ENCODE measurements at places on chromosomes 1 and 21.
A peak's percentile ranks its signal among the peaks of the same experiment; 100 is the strongest.

- no peak for DNase-seq
These were observed 375.7 kb downstream of the NPHP4 start for GRCh38 chr1:5616366-5617178.

GRCh38 chr1:184403961-184404726 is 17.3 kb downstream of the C1orf21 start:
- DNase-seq: no peak

GRCh38 chr1:48194801-48195200 is 27.7 kb upstream of the SLC5A9 start:
- no peak for DNase-seq

DNA sequence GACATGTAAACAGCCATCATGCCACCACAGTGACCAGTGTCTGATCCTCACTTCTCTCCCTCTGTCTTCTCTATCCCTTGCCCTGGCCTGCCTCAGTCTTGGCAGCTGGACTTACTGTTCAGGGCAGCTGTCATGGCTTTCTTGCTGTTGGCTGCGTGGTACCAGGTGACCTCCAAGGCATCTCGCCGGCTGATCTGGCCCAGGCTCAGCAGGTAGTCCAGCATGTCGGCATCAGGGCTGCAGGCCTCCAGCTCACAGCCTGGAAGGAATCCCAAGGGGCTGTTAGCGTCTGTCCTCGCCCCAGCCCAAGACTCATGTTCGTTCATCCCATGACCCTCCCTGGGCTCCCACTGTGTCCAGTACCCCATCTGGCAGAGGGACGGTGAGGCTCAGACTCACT is 3.6 kb downstream of the FAM151A start:
- no peak for DNase-seq

GRCh38 chr1:236123563-236123962 is 18.8 kb upstream of the GPR137B start:
- no peak for DNase-seq

- peak; percentile 79 for DNase-seq
These were observed 453.6 kb downstream of the LTN1 start for GRCh38 chr21:28538987-28539622.

DNA sequence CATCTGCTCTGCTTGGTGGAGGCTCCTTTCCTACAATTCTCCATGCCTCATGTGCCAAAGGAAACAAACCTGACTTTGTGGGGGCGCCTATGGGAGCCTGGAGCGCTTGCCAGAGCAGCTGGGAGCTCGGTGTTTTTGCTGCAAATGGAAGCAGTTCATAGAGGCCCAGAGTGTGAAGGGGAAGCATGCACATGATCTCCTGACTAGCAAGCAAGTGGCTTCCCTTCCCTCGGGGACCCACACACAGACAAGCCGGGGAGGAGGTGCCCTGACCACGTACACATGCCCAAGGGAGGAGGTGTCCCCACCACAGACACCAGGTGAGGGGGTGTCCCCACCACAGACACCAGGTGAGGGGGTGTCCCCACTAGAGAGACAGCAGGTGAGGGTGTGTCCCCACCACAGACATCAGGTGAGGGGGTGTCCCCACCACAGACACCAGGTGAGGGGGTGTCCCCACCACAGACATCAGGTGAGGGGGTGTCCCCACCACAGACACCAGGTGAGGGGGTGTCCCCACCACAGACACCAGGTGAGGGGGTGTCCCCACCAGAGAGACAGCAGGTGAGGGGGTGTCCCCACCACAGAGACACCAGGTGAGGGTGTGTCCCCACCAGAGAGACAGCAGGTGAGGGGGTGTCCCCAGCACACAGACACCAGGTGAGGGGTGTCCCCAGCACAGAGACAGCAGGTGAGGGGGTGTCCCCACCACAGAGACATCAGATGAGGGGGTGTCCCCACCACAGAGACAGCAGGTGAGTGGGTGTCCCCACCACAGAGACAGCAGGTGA is 106.8 kb downstream of the CRYAA start:
- no peak for DNase-seq

DNA sequence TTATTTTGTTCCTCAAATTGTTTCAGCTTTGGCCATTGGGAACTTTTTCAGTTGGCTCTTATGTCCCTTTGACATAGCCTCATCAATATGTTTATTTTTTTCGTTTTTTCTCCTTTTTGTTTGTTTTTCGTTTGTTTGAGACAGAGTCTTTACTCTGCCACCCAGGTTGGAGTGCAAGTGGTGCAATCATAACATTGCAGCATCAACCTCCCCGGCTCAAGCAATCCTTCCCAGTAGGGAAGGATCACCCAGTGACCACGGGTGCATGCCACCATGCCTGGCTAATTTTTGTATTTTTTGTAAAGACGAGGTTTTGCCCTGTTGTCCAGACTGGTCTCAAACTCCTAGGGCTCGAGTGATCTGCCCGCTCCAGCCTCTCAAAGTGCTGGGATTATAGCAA is 8.1 kb downstream of the POLR3GL start:
- no peak for DNase-seq

DNA sequence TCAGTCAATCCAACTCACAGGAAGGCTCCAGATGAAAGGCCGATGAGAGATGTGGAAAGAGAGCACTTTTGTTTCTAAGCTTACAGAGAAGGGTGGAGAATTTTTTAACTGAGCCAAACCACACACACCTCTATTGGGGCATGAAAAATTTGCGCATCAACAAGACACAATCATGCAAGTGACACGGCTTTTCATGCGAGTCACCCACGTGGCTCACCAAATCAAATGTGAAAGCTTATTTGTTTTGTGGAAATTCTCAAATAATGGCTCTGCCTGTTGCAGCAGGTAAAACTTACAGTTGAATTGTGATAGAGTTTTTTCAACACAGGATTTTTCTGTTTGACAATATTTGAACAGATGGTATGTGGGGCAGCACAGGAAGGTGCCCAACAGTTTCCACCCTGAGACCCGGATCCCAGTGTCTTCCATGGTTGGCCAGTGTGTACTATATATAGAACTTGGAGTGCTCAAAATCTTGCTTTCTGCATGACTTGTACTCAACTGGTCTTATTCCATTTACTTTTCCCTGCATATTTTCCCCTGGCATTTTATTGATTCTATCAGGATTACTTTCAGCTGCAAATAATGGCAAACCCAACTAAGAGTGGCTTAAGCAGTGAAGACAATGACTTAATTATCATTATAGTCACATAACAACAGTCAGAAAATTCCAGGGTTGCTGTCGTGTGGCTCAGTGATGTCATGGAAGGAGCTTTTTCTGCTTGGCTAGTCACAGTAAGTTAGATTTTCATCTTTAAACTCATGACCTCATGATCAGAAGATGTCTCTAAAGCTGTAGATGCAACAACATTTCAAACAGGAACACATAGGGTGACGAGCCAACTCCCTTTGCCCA is 90.6 kb upstream of the SIM2 start:
- DNase-seq: no peak

DNA sequence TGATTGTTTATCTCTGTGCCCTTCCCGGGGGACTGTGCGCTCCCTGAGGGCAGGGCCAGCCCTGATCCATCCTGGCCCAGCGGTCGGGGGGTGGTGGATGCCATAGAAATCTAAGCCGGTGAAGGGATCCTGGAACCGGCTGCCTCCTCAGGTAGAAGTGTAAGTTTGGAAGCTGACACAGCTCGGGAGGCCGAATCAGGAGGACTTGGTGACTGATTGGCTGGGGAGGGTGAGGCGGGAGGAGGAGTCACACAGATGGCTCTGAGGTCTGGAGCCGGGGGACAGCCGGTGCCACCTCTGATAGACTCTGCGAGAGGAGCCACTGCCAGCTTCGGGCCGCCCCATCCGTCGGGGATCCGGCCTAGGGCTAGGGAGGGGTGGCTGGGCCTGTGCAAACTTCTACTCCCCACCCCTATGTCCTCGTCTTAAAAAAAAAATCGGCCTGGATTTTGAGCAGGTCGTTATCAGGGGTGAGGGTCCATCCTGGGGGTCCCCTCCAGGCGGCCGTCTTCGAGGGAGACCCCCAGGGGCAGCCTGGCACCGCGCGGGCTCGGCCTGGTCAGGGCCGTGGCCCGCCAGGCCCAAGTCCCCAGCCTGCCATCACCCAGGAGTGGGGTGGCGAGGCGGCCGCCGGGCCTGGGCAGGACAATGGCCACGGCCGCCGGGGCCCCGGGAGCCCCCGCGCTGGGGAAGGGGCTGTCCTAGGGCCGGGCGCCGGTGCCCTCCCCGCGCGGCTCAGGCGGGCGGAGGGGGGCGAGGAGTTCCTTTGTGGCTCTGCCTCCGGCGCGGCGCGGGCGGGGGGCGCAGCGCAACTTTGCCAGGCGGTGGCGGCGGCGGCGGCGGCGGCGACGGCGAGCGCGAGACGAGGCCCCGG is 708 bp upstream of the ZNF362 start:
- no peak for DNase-seq

GRCh38 chr21:15775981-15776380 is 46.2 kb downstream of the USP25 start:
- peak; percentile 51 for DNase-seq

GRCh38 chr1:156445789-156446263 is 54.7 kb downstream of the MEF2D start:
- DNase-seq: peak; percentile 42
